ENCODE measurements at places on chromosomes 1 and 21.

- DNase-seq: no peak
These were observed 35.2 kb upstream of the NTPCR start for GRCh38 chr1:232915212-232915611.

- DNase-seq: no peak
These were observed 26.2 kb downstream of the NEK2 start for GRCh38 chr1:211648980-211649934.

DNA sequence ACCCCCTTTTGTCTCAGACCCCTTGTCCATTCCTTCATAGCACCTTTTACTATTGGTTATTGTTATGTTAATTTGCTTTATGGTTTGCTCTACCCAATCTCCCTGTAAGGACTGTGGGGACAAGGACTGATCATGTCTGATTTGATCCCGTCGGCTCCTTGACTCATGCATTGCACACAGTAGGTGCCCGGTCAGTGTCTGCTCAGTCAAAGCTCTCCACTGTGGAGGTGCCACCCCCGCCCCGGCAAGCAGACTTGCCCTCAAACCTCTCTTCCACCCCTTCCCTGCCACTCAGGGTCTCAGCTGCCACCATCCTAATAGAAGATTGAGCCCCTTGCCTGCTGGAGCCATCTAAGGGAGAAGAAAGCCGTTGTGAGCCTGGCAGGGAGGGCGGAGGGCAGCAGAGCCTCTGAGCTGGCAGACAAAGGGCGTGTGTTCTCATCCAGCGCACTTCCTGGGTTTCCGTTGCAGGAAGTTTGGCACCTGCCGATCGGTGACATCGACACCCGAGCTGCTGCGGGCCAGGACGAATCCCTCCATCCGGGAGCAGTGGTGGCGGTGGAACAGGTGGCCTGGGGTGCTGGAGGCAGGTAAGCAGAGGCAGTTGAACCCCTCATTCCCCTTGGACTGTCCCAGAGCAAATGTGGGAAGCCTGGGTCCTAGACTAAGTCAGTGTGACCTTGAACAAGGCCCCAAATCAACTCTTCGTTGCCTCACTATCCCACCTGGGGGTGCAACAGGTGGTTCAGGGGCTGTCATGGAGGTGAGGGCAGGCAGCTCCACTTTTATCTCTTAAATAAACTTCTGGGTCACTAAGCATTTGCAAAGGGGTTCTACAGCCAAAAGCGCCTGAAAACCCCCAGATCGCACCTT is 2.2 kb upstream of the FBLIM1 start:
- no peak for DNase-seq

GRCh38 chr1:98389809-98390208 is 271.7 kb upstream of the SNX7 start:
- DNase-seq: no peak

DNA sequence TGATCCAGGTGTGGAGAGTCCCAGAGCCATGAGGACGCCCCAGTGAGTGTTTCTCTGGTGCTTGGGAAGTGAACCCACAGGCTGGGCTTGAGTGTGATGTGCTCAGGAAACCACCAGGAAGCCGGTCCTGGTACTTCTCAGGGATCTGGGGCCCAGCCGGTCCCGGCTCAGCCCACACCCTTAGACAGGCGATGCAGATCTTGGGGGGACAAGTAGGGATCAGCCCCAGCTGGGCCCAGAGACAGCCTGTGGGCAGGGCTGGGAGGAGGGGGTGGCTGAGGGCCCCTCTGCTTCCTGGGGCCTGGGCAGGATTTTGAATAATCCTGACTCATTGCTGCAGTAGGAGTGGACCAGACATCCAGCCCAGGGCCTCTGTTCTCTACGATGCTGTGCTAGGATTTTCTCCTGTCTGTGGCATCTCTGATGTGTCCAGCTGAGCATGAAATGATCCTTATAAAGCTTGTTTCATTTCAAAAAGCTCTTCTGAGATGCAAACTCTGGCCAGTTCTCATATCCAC is 698.0 kb downstream of the PTPRU start:
- no peak for DNase-seq

- DNase-seq: no peak
These were observed 135.3 kb upstream of the IRF2BP2 start for GRCh38 chr1:234745276-234745675.

- no peak for DNase-seq
These were observed 95.8 kb downstream of the CDC7 start for GRCh38 chr1:91596474-91596873.

DNA sequence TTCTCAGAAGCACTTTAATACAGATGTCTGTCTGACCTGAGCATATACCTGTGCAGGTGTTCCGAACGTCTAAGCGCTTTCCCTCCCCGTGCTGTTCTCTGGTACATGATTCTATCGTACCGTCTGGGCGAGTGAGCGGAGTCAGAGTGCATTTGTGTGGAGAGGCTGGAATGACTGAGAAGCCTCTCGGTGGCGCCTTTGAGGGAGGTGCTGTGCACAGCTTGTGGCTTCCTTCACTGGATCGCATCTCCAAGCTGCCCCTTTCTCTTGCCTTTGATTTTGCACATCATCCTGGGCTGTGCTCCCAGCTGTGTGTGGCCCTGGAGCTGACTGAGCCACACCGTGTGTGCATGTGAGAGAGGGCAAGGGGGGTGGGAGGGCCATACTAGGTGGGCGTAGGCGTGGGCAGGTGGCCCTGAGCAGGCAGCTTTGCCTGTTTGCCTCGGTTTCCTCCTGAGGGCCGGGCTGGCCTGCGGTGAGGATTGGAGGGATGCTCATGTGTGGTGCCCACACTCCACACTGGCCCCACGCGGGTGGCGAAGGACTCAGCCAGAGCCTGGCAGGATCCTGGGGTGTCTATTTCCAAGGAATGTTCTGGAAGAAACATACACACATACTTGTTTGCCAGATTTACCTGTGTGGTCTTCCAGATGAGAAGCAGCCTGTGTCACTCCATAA is 105.3 kb downstream of the ADARB1 start:
- no peak for DNase-seq
